ENCODE measurements at places on chromosomes 4 and X. TPM values are rescaled to one million over a fixed set of nuclear protein-coding genes. Genes with fewer than 3 reads are reported as not detected.

DNA sequence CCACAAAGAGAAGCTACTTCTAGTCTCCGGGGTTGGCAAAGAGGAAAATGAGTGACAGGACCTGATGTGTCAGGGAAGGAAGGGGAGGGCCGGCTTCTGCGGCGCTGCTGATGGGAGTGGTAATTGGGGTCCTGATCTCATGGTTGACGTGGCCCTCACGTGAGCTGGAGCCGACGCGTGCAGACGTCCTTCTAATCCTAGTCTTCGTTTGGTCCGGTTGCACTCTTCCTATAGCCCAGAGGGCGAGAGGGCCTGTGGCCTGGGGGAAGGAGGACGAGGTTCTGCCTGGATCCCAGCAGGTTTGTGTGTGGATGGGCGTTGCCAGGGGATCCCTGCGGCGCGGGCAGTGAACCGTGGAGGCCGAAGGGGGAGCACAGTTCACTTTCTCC is at the start of gene ARMCX1:
Gene ARMCX1, plus strand, starts transcription at position 186 of the 389 bp plus-strand sequence. CDS start 2,384 bp downstream, outside the sequence.
- H3K36me3 ChIP-seq: no peaks in the 10 kb centered on the region
- peaks cover 5% of the 10 kb centered on the region for H3K4me1 ChIP-seq
- H3K4me3 ChIP-seq: peak within 1 kb of the TSS; percentile 9
- no peak for DNase-seq

FIP1L1 gene
- 94.0 TPM for total RNA-seq

RELL1 gene
- 15.2 TPM for total RNA-seq

MAGEC2 gene
- total RNA-seq: not detected

PNMA6F gene
- total RNA-seq: not detected

GRCh38 chrX:37652589-37653231 is 32.9 kb upstream of the XK start:
- H3K27ac ChIP-seq: no peak overlapping the region
- no peaks in the 10 kb centered on the region for H3K27me3 ChIP-seq
- DNase-seq: no peak
- no peak overlapping the region for H3K4me3 ChIP-seq
- H3K4me1 ChIP-seq: peaks cover 3% of the 10 kb centered on the region

- DNase-seq: peak; percentile 69
- H3K36me3 ChIP-seq: peaks cover 6% of the 10 kb centered on the region
- H3K4me1 ChIP-seq: peaks cover 35% of the 10 kb centered on the region
- peak overlapping the region; percentile 98 for H3K27ac ChIP-seq
- H3K4me3 ChIP-seq: peak overlapping the region; percentile 96
- no peaks in the 10 kb centered on the region for H3K27me3 ChIP-seq
These were observed 1.5 kb downstream of the P2RY8 start for GRCh38 chrX:1535241-1536041.

DNA sequence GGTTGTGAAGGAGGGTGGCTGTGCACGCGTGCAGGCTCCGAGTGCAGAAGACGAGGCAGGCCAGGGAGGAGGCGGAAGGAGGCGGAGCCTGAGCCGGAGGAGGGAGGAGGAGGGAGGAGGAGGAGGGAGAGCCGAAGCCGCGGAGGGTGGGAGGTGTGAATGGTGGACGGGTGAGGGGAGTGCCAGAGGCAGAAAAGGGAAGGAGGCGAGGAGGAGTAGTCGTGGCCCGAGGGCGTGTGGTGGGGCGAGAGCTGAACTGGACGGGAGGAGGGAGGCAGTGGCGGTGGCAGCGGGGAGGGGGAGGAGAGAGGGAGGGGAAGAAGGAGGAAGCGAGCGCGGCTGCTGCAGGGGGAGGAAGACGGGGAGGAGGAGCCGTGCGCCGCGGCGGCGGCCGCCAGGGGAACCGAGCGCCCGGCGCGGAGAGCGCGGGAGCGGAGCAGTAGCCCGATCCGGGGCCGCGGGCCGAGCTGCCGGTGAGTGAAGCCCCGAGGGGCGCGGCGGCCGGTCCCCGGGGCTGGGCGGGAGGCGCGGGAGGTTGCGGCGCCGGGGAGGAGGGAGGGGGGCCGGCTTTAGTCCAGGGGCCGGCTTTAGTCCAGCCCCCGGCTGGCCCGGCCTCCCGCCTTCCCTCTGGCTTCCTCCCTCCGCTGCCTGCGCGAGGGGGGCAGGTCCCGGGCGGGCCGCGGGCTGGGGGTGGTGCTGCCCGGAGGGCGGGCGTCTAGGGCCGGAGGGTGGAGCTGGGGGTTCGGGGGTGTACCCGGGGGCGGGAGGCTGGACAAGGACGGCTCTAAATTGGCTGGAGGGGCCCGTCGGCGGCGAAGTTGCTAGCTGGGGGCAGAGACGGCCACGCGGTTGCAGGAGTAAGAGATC is at the start of gene TMEM164:
Gene TMEM164, plus strand, starts transcription at position 815 of the 867 bp plus-strand sequence. CDS start 661 bp downstream, outside the sequence.
- H3K36me3 ChIP-seq: no peaks in the 10 kb centered on the region
- no peaks in the 10 kb centered on the region for H3K27me3 ChIP-seq
- peak; percentile 87 for DNase-seq
- peaks cover 25% of the 10 kb centered on the region for H3K4me1 ChIP-seq

DNA sequence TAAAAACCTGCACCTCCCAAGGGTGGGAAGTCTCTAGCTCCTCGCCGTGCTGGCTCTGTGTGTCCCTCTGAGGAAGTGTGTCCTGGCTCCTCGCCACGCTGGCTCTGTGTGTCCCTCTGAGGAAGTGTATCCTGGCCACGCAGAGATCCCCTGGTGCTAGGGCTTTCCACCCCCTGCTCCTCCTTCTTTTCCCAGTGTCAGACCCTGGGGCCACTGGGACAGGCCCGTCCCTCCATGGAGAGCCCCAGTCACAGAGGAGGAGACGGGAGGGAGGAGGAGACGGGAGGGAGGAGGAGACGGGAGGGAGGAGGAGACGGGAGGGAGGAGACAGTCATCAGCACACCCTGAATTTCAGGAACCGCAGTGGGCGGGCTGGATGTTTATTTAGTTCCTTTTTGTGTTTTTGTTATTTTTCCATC is 53.8 kb upstream of the HGFAC start:
- no peak overlapping the region for H3K4me3 ChIP-seq
- peaks cover 46% of the 10 kb centered on the region for H3K4me1 ChIP-seq
- peak overlapping the region; percentile 61 for H3K27ac ChIP-seq

DNA sequence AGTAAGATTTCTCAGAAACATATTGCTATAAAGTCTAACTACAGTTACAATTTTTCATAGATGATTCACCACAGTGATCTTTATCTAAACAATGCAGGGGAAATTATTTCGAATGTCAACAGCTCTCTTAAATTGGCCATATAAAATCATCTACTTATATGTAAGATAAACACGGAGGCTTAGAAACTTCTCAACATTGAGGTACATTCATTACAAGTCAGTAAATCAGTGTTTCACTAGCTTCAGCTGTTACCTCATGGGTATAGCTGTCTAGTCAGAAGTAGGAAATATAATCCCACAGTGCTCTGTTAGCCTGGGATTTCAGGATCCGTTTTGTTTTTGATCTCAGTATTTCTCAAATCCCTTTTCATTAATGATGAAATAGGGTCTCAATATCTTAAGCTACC is 43.2 kb downstream of the PCDH7 start:
- no peak overlapping the region for H3K27ac ChIP-seq
- no peaks in the 10 kb centered on the region for H3K27me3 ChIP-seq
- H3K36me3 ChIP-seq: no peaks in the 10 kb centered on the region

DNA sequence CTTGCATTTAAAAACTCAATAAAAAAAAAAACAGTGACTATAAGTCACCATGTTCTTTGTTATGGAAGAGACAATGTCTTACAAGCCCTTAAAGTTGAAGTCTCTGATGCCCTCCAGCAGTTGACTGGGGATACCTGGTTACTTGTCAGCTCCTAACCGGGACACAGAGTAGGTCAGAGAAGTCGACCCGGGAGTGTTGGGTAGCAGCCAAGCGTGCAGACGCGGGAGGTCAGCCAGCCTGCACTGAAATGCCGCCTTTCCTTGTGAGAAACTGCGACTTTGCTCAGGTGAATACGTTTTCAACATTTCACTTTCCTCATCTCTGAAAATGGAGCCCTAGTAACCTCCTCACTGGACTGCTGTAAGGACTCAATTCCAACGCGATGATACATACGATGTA is 81.8 kb downstream of the F11 start:
- H3K4me1 ChIP-seq: no peaks in the 10 kb centered on the region
- no peak overlapping the region for H3K4me3 ChIP-seq
- no peak for DNase-seq
- H3K27me3 ChIP-seq: no peaks in the 10 kb centered on the region
- H3K27ac ChIP-seq: no peak overlapping the region
- no peaks in the 10 kb centered on the region for H3K36me3 ChIP-seq

GRCh38 chr4:27055221-27055760 is 194.7 kb downstream of the STIM2 start:
- no peak overlapping the region for H3K4me3 ChIP-seq
- no peaks in the 10 kb centered on the region for H3K36me3 ChIP-seq
- DNase-seq: no peak
- no peaks in the 10 kb centered on the region for H3K27me3 ChIP-seq
- H3K4me1 ChIP-seq: no peaks in the 10 kb centered on the region

MSMO1 gene
- 27.7 TPM for total RNA-seq

DNA sequence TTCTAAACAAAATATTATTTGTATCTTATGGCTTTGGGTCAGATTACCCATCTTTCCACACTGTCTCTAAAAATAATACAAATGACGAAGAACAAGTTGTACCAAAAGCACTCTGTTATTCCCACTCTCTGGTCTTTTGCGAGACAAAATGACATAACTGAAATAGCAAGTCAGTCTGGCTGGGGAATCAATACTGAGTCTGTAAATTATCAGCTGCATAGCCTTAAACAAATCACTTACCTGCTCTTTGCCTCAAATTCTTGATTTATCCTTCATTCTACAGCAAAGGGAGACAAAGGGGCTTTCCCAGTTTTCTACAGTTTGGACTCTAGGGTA is 40.9 kb downstream of the SOWAHB start:
- H3K27ac ChIP-seq: no peak overlapping the region
- no peak overlapping the region for H3K4me3 ChIP-seq
- H3K36me3 ChIP-seq: no peaks in the 10 kb centered on the region
- no peak for DNase-seq
- H3K4me1 ChIP-seq: no peaks in the 10 kb centered on the region

DNA sequence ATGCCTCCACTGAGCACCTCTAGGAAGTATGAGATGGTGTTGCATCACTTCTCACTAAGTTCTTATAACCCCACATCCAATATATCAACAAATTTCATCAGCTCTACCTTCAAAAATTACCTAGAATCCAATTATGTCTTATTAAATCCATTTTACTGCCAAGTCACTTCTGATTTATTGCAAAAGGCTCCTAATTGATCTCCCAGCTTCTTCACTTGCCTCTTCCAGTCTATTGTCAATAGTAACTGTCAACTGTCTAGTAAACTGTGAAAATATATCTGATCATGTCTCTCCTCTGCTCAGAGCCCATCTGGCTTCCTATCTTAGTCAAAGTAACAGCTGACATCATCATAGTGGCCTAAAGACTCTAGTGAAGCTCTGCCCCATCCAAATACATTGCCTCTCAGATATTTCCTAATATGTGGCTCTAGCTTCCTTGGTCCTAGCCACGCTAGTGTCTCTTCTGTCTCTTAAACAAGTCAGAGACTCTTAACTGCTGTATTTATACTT is 414.5 kb upstream of the ATOH1 start:
- H3K27ac ChIP-seq: no peak overlapping the region
- H3K4me1 ChIP-seq: no peaks in the 10 kb centered on the region
- no peak overlapping the region for H3K4me3 ChIP-seq
- no peaks in the 10 kb centered on the region for H3K27me3 ChIP-seq
- no peak for DNase-seq

- H3K4me1 ChIP-seq: no peaks in the 10 kb centered on the region
- no peaks in the 10 kb centered on the region for H3K27me3 ChIP-seq
- no peak for DNase-seq
- no peak overlapping the region for H3K27ac ChIP-seq
- no peak overlapping the region for H3K4me3 ChIP-seq
- no peaks in the 10 kb centered on the region for H3K36me3 ChIP-seq
These were observed 70.2 kb downstream of the RRAGB start for GRCh38 chrX:55787727-55788126.

ANXA3 gene
- total RNA-seq: 1.2 TPM

DNA sequence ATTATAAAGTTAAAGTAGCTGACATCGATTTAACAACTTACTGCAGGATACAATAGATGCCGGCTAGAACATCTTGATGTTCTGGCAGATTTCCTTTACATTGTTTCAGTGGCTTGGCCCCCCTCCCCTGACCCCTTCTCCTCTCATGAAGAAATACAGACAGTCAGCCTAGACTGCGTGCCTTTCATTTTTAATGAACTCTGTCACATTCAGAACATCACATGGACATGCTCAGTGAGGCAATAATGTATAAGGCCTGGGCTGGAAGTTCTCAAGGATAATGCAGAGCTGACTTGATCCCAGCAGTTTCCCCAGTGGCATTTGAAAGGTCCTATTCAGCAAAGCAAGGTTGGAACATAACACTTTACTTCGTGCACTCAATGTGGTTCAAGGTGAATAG is 239.2 kb downstream of the ANK2 start:
- H3K27ac ChIP-seq: no peak overlapping the region
- H3K27me3 ChIP-seq: no peaks in the 10 kb centered on the region
- no peaks in the 10 kb centered on the region for H3K4me1 ChIP-seq
- H3K36me3 ChIP-seq: no peaks in the 10 kb centered on the region
- no peak for DNase-seq

DNA sequence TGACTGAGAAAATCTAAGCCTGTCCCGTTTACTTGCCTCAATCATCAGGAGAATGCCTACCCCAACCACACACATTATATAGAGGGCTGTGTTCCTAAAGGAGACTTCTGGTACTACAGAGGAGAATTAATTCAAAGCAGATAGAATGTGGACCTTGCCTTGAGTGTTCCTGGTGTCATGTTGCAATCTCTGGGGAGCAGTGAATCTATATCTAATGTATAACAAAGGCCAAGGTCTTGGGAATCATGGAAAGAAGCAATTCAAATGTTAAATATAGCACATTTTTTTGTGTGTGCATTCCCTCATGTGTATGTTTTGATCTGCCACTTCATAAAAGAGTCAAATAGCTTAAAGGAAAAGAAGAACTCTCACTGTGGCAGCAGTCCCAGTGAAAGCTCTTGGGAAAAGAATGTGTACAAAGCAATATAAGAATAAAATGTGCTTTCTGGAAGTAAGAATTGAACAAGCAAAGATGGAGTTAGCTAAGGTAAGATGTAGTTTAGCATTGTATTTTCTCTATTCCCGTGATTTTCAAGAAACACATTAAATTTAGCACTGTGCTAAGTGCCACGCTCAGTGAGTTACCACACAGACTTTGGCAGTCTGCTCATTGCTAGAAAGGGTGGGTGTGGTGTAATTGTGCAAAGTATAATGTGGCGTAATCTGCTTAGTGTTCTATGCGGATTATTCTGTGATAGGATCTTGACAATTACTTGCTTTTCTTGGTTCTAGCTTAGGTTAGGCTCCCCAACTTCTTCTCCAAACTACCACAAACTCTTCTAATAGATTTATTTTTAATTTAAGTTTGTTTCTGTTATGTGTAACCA is 13.7 kb downstream of the ADH6 start:
- no peak for DNase-seq
- H3K27me3 ChIP-seq: no peaks in the 10 kb centered on the region
- no peaks in the 10 kb centered on the region for H3K36me3 ChIP-seq
- no peak overlapping the region for H3K4me3 ChIP-seq

PDCL2 gene
- not detected for total RNA-seq

- DNase-seq: no peak
- no peak overlapping the region for H3K27ac ChIP-seq
- no peaks in the 10 kb centered on the region for H3K27me3 ChIP-seq
- H3K4me1 ChIP-seq: no peaks in the 10 kb centered on the region
- no peaks in the 10 kb centered on the region for H3K36me3 ChIP-seq
These were observed 51.2 kb downstream of the GC start for GRCh38 chr4:71732706-71733105.

GLOD5 gene
- total RNA-seq: not detected

GRCh38 chr4:119865389-119865788 is 201.3 kb downstream of the MAD2L1 start:
- no peak overlapping the region for H3K27ac ChIP-seq
- DNase-seq: no peak
- no peaks in the 10 kb centered on the region for H3K4me1 ChIP-seq

TBX22 gene
- total RNA-seq: not detected

CFI gene
- total RNA-seq: not detected
